HFFc6 (cell line): ENCODE measurements at places on chromosomes 4 and X. TPM values are rescaled to one million over a fixed set of nuclear protein-coding genes. Genes with fewer than 3 reads are reported as not detected.

The SYNPO2 gene
- total RNA-seq = 11.4 to 37.0 TPM (median 26.6 TPM) in 3 replicates

The FMR1 gene
- 17.6 to 21.7 TPM (median 20.1 TPM) in 3 replicates for total RNA-seq

The TMPRSS11B gene
- not detected in 3 replicates for total RNA-seq

The BGN gene
- 324 and 347 TPM in 2 replicates for total RNA-seq

The RPL9 gene
- 1,393 to 1,543 TPM (median 1,412 TPM) in 3 replicates for total RNA-seq

The CHRDL1 gene
- 0.85 to 2.4 TPM (median 0.93 TPM) in 3 replicates for total RNA-seq

The MTCP1 gene
- total RNA-seq = 13.4 and 14.1 TPM in 2 replicates

The CXCL9 gene
- total RNA-seq = not detected in 2 replicates

The YY2 gene
- total RNA-seq = 3.1 to 3.2 TPM (median 3.1 TPM) in 3 replicates

- no peak for DNase-seq
Measured at GRCh38 chrX:19810802-19811201, 76.6 kb downstream of the SH3KBP1 start.

DNA sequence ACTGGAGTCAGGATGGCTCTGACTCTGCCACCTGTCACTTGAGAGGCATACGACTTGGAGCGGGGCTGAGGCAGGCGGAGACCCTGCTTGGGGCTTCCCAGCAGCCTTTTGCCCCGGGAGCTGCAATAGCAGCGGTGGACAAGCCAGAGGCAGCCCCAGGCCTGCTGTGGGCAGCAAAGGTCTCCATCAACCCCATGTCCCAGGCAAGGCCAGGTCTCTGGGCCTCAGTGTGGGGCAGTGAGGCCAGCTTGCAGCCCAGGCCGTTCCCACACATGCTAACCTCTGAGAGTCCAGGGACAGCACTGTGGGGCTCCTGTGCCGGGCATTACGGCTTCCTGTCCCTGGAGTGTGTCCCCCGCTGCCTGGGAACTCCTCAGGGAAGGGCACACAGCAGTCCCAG is 53.0 kb downstream of the FAM53A start:
- DNase-seq = no peak

DNA sequence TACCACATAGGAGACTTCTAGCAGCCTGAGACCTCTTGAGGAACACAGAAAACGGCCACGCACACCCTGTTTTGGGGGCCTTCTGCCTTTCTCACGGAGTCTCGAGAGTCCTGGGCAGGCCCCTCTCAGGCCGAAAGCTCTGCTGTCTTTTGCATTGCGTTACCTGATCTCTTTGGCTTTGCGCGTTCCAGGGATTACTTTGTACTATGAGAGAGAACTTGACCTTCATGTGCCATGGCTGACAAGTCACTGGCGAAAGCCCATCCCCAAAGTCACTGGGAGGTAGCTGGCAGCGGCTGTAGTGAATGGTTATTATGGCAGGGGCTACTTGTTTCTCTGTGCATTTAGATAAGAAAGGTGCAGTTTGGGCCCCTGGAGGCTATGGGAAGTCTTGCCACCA is 8.0 kb upstream of the NAT8L start:
- no peak for DNase-seq

GRCh38 chrX:153944140-153944799 is at the start of gene RENBP:
RENBP (minus strand) TSS chrX:153944643; CDS start chrX:153944610, 33 bp downstream.
- DNase-seq = no peak

- DNase-seq = no peak
Measured at GRCh38 chr4:38612646-38613414, 51.2 kb upstream of the KLF3 start.

GRCh38 chrX:48939524-48940228 is 17.7 kb downstream of the OTUD5 start:
- DNase-seq = no peak

- no peak for DNase-seq
Measured at GRCh38 chr4:179747218-179747910, 2305.1 kb upstream of the AGA start.

DNA sequence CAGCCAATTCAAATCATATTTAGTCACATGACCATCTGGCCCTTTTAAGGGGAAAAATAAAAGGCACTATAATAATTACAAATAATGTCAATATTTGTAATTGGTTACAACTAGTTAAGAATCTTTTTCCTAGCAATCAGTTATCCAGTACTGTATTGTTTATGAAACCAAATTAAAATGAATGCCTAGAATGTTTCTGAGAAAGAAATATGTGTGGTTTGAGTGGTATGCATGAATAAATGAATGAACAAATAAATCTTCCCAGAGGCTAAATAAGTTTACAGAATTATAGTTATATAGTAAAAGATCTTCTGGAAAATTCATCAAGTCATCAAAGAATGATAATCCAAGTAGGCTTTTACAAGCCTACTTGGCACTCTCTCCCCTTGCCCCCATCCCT is 55.8 kb upstream of the F8A3 start:
- no peak for DNase-seq

DNA sequence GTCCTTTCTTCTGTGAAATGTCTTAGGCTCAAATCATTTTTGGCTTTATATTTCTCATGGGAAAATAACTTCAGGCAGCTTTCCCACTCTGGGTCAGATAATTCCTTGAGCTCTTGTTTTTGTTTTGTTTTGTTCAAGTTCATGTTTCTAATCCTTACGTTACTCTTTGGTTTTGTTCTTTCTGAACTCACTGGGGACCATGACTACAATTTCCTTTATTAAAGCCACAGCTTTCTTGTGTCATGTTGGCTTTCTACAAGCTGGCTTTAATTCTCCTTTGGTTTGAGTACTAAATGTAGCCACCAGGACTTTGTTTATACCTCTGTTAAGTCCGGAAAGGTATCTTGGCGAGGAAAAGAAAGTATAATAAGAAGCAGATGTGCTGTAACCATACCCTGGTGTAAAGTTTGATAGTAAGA is 30.8 kb upstream of the ANXA3 start:
- DNase-seq = no peak
